Chondrocyte (in vitro differentiated cells): ENCODE measurements at places on chromosomes 1 and 21. TPM values are rescaled to one million over a fixed set of nuclear protein-coding genes. Genes with fewer than 3 reads are reported as not detected.

PLA2G2D gene
- not detected in 3 replicates for total RNA-seq

PDZK1 gene
- total RNA-seq: 0.38 to 1.1 TPM (median 0.50 TPM) in 3 replicates

CFAP107 gene
- total RNA-seq: not detected in 3 replicates

DNA sequence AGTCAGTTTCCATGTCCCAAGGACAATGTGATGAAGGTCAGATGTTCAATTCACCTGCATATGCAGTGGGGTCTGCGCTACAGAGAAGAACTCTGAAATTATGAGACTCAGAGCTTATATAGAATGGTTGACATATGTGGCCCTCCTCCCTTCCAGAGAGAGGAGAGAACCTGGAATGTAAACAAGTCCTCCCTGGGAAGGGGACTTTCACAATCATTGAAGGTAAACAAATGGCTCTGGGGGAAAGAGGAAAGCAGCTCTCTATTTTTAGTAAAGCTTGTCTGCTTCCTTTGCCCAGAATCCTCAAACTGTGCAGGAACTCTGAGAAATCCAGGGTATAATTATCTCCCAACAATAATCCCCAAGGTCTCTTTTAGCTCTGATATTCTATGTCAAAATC, 9.8 kb downstream of the OVGP1 start:
- H3K27me3 ChIP-seq: no peaks in the 10 kb centered on the region
- no peak for DNase-seq
- peaks cover 3% of the 10 kb centered on the region for H3K36me3 ChIP-seq
- H3K4me3 ChIP-seq: no peak overlapping the region
- peaks cover 4% of the 10 kb centered on the region for H3K4me1 ChIP-seq

DNA sequence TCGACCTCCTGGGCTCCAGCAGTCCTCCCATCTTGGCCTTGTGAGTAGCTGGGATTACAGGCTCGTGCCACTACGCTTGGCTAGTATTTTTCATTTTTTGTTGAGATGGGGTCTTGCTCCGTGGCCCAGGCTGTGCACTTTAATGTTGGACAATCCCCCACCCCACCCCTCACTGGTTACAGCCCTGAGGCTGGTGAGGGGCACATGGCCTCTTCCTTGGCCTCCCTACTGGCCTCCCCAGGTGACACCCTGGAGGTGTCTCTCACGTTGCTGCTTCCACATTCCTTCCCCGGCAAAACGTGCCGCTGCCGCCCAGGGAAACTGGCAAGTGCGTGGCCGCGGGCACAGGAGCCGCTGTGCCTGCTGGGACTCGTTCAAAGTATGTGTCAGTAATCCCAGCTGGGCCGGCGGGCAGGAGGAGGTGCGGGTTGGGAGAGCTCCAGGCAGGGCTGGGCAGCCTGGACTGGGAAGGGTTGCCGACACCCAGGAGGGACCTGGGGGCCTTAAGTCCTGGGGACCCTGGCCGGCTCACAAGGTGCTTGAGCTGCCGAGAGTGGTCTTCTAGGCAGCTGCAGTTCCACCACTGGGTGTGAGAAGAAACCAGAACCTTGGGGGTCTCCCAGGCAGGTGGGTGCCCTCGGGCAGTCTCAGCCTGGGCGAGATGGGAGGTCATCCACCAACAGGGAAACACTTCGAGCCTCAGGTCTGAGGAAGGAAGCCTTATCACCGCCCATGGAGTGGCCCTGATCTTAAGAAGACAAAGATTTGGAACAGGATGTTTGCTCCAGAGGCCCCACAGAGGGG, 6.5 kb downstream of the WNT3A start:
- H3K27me3 ChIP-seq: peaks cover 36% of the 10 kb centered on the region
- DNase-seq: peak; percentile 89
- no peak overlapping the region for H3K27ac ChIP-seq
- no peaks in the 10 kb centered on the region for H3K36me3 ChIP-seq
- H3K4me3 ChIP-seq: no peak overlapping the region

DNA sequence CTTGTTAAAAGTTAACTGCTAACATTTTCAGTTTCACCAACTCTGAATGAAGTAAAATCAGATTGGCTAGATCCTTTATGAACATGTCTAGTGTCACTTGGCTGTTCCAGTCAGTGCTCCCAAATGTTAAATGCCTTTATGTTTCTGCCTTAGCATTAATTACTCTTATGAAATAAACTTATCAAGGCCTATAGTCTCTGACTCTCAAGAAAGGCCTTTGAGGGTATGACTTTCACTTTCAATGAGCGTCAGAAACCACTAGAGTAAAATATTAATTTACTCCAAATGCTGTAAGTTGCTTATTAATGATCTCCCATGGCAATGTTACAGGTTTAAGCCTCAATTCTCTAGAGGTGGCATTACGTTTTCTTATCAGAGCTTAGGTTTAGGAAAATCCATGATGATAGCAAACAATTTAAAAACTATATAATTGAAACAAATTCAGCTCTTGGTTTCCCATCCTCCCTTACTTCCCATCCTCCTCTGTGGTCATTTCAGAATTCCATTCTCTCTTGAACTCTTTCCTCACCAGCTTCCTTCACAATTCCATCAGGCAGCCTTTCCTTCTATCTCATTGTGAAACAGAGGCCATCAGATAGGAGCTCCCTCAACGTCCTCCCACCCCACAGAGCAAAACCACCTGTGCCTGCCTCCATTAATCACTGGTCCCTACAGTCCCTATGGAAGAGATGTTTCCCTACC, 108.6 kb upstream of the COP1 start:
- peaks cover 6% of the 10 kb centered on the region for H3K27me3 ChIP-seq
- H3K36me3 ChIP-seq: peaks cover 2% of the 10 kb centered on the region
- H3K4me1 ChIP-seq: no peaks in the 10 kb centered on the region
- no peak overlapping the region for H3K27ac ChIP-seq
- no peak for DNase-seq

DNA sequence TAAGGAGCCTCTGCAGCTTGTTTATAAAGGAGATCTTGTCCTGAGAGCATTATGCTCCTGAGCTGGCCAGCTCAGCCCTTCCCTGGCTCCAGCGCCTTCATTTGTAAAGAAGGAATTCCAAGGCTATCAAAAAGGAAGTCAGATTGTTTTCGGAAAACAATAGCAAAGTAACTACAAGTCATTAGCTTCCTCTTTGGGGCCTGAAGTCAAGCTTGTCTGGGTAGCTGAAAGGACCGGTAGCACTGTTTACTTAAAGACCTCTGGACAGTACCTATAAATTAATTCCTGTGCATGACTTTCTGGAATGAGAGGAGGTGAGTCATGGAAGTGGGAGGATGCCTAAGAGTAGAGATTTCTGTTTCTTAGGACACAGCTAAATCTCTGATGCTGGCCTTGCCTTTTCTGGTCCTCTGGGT, 20.7 kb upstream of the GJA5 start:
- no peak for DNase-seq
- H3K4me3 ChIP-seq: no peak overlapping the region
